AG08395 (cell line): ENCODE measurements at places on chromosomes 1 and 21.

- no peak for DNase-seq
Measured at GRCh38 chr1:66386712-66387111, 147.2 kb upstream of the SGIP1 start.

- no peak for DNase-seq
Measured at GRCh38 chr1:87151500-87152421, 176.9 kb upstream of the LMO4 start.

DNA sequence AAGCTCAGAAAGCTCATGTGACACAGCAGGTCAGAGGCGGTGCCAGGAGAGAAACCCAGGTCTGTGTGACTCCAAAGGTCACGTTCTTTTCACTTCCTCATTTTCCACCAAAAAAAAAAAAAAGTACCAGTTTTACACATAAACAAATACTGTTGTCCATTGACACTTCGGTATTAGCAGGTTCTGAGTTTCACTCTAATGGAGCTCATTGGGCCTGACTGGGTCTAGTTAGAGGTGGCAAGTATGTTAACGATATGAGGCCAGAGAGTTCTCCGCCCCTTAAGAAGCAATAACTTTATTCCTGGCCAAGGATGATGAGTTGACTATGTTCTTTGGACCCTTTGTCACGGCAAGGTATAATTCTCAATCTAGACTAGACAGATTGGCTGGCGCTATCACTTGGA lies 30.0 kb upstream of the SDE2 start:
- DNase-seq, result no peak

DNA sequence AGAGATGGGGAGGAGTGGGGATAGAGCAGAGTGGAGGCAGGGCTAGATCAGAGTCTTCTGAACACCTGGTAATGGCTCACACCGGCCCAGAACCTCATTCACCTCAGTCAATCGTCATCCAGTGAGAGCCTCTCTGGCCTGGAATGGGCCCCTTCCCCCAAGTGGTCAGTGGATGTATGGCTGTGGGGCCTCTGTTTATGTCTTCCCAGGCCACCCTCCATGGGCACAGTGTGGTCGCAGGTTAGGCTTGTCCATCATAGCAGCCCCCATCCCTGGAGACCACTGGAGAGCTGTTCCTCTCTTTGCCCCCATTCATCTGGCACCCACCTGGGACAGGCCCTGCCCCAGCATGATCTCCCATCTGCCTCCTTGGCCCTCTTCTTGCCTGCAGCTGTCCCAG lies 29.6 kb upstream of the TENT5C start:
- no peak for DNase-seq

- peak; percentile 65 for DNase-seq
Measured at GRCh38 chr1:219460896-219461815, 151.7 kb downstream of the ZC3H11B start.

GRCh38 chr1:209838537-209838936 lies 10.8 kb downstream of the UTP25 start:
- no peak for DNase-seq

DNA sequence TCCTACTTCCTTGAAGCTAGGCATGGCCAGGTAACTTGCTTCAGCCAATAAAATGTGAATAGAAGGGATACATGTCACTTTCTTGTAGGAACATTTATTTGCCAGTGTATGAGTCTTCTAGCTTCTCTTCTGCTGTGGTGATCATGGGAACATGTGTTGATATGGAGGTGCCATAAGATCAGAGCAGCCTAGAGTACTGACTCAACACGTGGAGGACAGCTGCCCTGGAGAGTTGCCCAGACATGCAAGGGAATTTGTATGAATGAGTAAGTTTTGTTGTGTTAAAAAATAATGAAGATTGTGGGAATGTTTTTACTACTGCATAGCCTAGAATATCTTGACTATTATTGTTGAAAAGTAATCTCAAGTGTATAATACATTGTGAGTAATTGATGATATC lies 502.3 kb downstream of the NUF2 start:
- peak; percentile 84 for DNase-seq

DNA sequence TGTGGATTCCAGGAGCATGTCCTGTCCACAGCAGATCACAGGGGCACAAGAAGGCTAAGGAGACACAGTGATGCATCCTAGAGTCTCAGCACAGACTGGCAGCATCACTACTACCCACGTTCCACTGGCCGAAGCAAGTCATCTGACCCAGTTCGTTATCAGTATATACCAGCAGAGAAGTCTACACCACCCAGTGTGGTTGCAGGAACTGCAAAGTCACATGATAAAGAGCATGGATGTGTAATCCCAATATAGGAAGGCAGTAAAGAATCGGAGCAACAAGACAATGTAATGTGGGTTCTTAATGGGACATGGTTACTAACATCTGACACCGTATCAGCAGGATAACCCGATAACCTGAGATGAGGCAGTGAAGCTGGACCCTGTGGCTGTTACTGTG lies 246.6 kb downstream of the RRAGC start:
- DNase-seq, result no peak

DNA sequence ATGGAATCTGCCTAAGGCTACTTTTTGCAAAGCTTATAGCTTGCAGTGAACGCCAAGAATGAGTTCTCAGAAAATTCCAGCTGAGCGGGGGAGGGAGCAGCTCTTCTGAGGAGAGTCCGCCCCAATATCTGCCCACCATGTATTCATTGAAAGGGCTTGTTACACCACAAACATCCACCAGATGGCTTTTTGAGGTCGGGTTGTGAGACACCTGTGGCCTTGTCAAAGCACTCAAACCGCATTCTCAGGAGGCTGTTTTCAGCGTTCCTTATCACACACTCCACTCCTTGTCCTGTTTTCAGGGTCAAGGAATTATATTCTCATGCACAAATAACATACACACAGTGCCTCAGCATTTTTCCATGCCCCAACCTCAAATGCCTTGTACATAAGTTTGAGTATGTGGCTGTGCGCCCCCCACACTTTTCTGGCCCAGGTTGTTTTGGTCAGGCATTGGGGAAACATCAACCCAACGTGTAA lies 3.9 kb upstream of the C4BPB start:
- DNase-seq, result peak; percentile 57

GRCh38 chr21:28336314-28336713 lies 656.4 kb downstream of the LTN1 start:
- DNase-seq, result peak; percentile 52

DNA sequence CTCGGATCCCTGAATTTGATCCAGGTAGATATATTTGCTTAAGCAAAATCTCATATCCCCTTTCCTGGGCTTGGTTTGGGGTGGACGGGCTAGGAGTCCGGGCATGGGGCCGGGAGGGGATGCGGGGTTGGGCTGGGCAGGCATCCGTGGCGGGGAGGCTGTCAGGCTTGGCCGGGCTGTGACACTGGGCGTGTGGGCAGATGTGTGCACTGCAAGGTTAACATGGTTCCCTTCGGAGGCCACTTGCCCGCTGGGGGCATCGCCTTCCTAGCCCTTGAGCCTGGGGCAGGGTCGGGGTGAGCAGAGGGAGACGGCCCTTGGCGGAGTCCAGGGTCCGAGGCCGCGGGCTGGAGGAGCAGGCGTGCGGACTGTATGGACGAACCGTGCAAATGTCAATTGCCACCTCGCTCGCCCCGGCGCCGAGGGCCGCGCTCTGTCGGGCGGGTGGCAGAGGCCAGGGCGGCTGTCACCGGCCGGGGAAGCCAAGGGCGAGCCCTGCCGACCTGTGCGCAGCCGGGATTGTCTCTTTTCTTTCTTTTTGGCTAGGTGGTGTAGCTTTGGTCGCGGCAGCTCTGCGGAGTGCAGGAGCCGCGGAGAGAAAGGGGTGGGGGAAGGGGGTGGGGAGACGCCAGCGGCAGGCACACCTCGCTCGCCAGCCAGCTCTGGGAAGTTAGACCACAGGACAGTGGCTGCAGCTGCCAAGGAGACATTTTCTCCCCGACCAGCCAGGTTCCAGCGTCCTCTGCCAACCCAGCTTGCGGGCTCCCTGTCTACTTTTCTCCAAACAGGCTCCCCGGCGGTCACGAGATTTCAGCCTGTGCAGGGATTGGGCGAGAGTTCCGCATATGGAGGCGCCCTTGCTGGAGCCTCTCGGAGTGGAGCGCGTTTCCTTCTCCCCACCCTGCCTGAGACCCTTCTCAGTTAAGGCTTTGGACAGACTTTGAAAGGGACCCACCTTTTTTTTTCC lies 1.3 kb downstream of the RCOR3 start:
- DNase-seq, result peak; percentile 73

GRCh38 chr1:201555593-201555945 lies 16.6 kb downstream of the NAV1 start:
- DNase-seq, result no peak

DNA sequence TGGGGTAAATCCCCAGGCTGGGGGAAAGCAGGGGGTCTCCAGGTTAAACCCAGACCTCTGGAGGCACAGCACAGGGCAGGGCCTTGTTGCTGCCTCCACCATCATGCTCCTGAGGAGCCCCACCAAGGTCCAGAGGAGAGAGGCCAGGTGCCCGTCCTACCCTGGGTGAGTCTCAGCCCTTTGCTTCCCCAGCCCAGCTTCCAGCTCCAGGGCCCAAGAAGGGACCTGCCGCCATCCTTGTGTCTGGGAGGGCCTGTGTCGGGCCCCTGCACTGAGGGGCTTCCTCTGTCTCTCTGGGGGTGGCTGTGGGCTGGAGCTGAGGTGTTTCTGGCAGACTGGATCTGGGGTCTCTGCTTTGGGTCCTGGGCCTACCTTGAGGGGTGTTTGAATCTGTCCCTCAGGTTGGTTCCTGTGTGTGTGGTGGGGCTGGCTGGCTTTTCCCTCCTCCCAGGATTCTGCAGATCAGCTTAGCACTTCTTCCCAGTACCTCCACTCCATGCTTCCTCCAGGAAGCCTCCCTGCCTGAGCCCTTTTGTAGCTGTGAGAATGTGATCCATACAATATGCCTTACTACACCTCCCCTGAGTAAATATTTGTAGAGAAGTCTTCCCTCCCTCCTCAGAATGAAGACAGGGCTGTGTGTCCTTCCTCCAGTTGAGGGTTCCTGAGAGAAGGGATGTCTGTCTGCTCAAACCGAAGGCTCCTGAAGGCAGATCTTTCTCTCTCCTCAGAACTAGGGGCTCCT lies 6.2 kb downstream of the GPR3 start:
- DNase-seq, result no peak

DNA sequence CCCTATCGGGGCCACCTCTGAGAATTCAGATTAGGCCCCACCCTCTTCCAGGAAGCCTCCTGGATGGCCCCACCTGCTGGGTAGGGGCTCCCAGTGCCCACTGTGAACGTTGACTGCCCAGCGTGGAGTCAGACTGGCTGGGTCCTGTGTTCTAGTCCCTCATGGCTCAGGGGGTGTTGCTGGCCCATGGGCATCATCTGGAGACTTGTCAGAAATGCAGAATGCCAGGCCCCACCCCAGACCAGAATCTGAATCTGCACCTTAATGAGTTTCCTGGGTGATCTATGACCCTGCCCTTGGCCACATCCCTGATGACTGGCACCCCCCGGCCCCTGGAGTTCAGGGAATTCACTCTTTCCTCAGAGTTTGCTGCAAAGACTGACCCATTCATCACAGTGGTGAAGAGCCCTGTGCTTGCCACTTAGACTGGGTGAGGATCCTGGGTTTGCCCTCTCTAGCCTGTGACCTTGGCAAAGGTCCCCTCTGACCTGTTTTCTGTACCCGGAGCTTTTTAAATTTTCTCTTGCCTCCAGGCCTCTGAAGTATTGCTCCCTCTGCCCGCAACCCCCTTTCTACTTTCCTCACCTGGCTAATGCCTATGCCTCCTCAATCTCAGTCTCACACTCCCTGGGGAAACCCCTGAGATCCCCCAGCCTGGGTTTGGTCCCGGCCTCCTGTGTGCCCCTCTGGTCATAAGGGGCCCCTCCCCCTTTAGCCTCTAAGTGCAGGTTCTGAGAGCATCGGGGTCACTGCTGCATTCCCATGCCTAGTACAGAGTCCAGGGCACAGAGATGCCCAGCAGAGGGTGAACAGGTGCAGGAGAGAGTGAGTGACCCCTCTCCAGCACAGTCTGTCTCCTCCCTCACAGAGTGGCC lies 184.2 kb downstream of the MATN1 start:
- no peak for DNase-seq

GRCh38 chr1:232988572-232989040 lies 38.2 kb downstream of the NTPCR start:
- DNase-seq, result peak; percentile 41

- DNase-seq, result no peak
Measured at GRCh38 chr1:71038942-71039341, 8.7 kb downstream of the PTGER3 start.

- DNase-seq, result no peak
Measured at GRCh38 chr1:36709869-36710481, 227.3 kb upstream of the CSF3R start.

- DNase-seq, result no peak
Measured at GRCh38 chr1:245666412-245666811, 511.6 kb downstream of the KIF26B start.

- DNase-seq, result no peak
Measured at GRCh38 chr1:28308750-28309149, 20.1 kb upstream of the MED18 start.

DNA sequence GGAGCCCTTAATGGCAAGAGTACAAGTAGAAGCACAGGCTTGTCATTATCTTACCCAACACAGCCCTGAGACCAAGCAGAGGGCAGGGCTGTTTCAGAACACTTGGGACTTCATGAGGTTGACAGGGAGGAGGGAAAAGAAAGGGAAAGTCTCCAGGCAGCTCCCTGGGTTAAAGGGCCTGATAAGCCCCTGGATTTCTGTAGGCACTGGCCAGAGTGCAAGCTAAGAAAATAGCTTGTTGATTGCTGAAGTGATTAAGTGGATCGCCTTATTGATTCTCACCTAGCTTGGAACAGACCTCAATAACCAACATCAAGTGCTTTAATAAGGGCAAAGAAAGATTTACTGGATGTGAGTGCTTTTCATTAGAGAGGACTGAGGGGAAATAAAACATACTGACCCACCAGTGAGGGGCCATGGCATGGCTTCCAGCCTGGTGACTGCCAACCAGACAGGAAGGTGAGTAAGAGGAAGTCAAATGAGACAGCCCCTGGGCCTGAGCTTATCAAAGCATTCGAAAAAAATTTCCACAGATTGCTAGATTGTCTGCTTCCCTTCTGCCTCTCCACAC lies 121.4 kb upstream of the NFIA start:
- no peak for DNase-seq

DNA sequence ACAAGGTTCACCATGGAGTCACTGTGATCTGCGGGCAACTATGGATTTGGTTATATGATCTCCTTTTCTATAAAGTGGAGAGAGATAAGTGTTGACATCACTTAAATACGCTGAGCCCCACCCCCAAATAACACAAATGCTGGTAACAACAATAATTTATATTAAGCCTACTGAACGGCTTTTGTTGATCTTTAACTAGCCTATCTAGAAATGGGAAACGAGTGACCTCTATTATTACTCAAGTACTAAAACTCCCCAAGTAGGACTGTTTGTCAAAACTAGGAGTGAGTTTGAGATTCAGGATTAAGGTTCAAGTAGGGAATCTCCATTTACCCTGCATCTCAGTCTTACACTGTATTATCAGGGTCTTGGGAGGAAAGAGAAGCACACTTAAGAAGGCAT lies 52.2 kb downstream of the MAP3K7CL start:
- DNase-seq, result no peak

GRCh38 chr1:39407896-39408640 lies 83.4 kb upstream of the BMP8A start:
- DNase-seq, result no peak

DNA sequence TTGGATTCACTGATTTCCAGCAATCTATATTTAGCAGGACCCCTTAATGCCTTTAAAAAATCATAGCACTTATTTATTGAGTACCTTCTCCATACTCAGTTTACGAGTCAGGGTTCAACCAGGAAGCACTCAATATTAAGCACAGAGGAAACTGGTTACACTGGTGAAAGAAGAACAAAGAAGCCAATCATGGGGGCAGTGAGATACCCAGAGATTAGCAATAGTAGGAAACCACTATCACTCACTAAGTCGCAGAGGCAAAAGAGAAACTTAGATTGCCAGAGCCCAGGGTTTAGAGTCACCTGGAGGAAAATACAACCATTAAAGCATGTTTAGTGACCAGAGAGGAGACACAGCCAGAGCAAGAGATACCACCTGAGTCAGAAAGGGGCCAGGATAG lies 670.5 kb upstream of the USP24 start:
- DNase-seq, result no peak
